Epithelial cell of prostate (primary cell): ENCODE measurements at places on chromosomes 2 and 18.

DNA sequence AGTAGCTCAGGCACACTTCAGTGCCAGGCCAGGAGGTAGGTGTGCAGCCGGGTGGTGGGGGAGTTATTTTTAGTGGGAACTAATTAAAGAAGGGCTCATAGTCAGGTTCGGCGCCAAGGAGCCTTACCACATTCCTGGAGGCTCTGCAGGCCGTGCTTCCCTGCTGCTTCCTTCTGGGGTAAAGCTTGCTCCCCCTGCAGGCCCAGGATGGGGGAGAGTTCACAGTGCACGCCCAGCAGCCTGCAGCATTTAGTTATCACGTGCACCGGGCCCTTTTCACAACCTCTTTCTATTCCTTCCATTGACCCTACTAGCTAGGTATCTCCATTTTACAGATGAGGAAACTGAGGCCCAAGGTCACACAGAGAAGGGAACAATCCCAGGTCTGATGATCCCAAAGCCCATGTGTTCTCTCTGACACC lies 2.5 kb downstream of the KCNF1 start:
- no peak for DNase-seq

DNA sequence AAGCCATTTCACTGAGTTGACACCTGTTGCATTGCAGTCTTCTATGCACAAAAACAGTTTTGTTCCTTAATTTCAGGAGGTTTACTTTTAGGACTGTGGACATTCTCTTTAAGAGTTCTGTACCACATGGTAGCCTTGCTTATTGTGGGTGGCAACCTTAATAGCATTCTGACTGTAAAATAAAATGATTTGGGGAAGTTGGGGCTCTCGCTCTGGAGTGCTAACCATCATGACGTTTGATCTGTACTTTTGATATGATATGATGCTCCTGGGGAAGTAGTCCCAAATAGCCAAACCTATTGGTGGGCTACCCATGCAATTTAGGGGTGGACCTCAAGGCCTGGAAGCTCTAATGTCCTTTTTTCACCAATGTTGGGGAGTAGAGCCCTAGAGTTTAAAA lies 3.4 kb downstream of the CTLA4 start:
- DNase-seq = no peak

GRCh38 chr2:131093696-131094462 lies 619 bp upstream of the FAM168B start:
- no peak for DNase-seq

GRCh38 chr2:169077674-169078240 lies 8.4 kb downstream of the DHRS9 start:
- DNase-seq = no peak

GRCh38 chr2:233082222-233082930 lies 22.2 kb downstream of the INPP5D start:
- DNase-seq = no peak

GRCh38 chr2:172938713-172939375 lies 136.8 kb upstream of the MAP3K20 start:
- no peak for DNase-seq

DNA sequence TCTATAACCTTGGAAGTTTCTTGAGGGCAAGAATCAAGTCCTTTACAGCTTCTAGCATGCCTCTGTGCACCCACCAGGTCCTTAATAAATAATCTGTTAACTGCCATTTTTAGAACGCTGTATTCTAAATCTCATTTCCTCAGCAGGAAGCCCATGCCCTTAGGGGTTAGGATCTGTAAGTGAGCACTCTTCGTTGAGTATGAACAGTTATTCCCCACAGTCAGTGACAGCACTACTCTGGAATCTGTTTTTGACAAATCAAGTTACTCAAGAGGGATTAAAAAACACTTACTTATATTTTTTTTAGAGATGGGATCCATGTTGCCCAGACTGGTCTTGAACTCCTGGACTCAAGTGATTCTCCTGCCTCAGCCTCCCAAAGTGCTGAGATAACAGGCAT lies 14.6 kb downstream of the PAIP2B start:
- no peak for DNase-seq

- DNase-seq = no peak
Measured at GRCh38 chr18:48929212-48929612, 21.6 kb downstream of the SMAD7 start.

GRCh38 chr18:10040287-10041011 lies 126.6 kb downstream of the VAPA start:
- DNase-seq = no peak

GRCh38 chr2:96530474-96531357 lies 5.8 kb upstream of the ARID5A start:
- no peak for DNase-seq

DNA sequence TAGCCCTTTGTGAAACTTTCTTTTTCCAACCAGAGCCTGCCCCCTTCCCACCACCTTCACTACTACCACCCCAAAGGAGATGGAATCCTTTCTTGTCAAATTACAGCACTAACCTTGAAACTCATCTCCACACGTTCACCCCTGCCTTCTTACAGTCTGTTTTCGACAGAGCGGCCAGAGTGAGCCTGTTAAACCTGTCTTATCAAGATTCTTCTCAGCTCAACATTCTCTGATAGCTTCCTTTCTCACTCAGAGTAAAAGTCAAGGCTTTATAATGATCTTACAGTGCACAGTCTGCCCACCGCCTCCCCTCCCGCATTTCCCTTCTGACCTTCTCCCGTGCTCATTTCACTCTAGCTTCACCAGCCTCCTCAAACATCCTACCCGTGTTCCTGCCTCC lies 56.0 kb downstream of the ARHGAP25 start:
- no peak for DNase-seq

GRCh38 chr18:26943906-26944305 lies 78.4 kb upstream of the AQP4 start:
- no peak for DNase-seq

GRCh38 chr2:71697106-71698004 lies 244.0 kb downstream of the DYSF start:
- DNase-seq = no peak

DNA sequence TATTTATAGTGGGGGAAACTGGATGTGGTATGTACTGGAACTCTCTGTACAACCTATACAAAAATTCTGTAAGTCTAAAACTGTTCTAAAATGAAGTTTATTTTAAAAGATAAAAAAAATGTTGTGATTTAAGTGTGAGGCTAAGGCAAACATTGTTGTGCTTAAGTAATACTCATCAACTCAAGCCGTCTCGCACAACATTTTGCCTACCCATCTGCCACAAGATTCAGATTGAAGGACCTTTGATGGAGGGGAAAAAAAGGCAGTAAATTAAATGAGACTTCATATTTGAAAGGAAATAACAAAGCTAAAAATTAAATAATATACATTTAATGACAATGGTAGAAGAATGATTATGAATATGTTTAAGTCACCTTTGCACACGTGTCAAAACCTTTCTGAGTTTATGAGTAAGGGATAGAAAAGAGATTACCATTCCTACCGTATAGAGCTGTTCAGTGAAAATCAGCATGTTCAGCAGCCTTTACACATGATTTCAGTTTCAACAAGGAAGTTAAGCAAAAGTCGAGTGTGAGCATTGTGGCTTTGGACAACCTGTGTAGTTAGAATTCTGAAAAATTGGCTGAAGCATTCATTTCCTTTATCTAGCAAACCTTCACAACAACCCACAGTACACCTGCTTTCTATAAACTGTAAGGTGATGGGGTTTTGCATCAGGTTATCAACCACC lies 499.3 kb downstream of the IRS1 start:
- no peak for DNase-seq

GRCh38 chr18:36179562-36180355 lies 7.5 kb upstream of the MOCOS start:
- no peak for DNase-seq

DNA sequence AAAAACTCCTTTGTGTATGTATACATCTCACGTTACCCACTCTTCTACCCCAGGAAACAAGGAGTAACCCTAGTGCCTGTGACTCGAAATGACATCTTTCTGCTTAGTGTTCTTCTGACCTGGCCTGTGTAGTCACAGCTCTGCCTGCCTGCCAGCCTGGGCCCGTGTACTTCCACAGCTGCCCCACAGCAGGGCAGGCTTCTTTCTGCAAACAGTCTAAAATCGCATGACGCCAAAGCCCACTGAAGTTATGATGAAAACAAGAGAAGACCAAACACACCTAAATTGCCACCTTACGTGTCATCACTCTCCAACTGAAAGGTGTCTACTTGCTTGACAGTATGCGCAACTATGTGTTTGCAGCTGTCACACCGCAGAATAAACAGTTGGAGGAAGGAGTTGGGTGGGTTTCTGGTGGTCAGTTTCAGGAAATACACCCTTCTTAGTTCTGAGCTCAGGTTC lies 1.5 kb downstream of the GAREM1 start:
- no peak for DNase-seq

DNA sequence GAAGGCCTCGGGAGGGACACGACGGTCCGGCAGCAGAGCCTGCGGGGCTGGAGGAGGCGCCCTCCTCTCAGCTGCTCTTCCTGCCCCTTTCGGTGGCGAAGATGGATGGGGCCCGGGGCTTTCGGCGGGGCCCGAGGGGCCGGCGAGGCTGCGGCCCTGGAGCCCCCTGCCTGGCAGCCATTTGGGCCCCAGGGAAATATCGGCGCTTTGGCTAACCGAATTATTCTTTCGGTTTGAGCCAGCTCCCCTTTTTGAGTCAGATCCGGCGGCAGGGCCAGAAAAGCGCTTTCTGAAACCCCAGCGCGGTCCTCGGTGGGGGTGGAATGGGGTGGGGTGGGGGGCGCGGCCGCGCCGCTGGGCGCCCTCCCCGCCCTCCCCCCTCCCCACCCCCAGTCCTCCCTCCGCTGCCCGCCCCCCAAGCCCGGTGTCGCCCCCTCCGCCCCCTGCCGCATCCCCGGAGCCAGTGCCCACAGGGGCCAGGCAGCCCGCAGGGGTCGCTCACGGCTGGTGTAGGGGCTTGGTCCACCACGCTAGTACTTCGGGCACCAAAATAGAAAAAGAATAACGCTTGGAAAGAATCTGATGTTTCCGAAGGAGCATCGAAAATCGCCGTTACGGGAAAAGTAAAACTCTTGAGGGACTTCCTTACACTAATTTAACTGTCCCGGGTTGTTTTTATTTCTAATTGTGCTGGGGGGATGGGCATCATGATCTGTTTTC lies 9.1 kb upstream of the ARID5A start:
- DNase-seq = no peak

- no peak for DNase-seq
Measured at GRCh38 chr2:190805843-190806242, 74.8 kb upstream of the GLS start.

- DNase-seq = peak; percentile 94
Measured at GRCh38 chr2:186575302-186575701, 14.6 kb upstream of the ITGAV start.

- DNase-seq = no peak
Measured at GRCh38 chr2:49224426-49225010, 70.2 kb upstream of the FSHR start.

DNA sequence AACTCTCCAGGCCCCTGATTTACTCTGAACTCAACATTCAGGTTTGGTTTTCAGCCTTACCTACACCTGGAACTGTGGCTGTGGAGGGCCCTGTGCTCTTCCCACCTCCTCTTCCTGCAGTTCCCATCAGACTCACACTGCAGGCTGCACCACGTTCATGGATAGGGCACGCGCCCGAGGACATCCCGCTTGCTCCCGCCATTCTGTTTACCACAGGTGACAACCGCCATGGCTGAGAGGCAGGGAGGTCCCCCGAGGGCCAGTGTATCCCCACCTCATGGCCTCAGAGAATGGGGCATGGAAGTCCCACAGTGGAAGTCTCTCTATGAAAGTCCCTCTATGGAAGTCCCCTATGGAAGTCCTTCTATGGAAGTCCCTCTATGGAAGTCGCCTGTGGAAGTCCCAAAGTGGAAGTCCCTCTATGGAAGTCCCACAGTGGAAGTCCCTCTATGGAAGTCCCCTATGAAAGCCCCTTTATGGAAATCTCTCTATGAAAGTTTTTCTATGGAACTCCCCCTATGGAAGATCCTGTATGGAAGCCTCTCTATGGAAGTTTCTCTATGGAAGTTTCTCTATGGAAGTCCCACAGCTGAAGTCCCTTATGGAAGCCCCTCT lies 358.4 kb upstream of the SALL3 start:
- DNase-seq = no peak

- no peak for DNase-seq
Measured at GRCh38 chr2:57204364-57204763, 842.2 kb upstream of the VRK2 start.

DNA sequence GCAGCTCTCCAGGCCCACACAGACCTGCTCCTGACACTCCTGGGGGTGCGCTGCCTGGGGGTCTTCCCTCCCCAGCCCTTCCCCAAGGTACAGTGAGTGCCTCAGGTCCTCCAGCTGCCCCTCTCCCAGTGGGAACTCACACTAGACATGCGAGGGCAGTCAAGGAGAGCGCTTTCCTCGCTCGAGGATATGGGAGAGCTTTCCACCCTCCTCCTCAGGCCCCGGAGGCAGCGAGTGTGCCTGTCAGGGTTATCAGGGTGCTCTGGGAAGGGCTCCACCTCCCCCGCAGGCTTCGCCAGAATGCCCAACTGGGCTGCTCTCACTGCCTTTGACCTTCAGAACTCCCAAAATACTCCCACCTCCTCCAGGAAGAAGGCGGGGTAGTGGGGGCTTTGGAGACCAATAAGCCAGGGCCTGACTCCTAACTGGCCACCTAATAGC lies 85.7 kb upstream of the LAPTM4A start:
- no peak for DNase-seq

DNA sequence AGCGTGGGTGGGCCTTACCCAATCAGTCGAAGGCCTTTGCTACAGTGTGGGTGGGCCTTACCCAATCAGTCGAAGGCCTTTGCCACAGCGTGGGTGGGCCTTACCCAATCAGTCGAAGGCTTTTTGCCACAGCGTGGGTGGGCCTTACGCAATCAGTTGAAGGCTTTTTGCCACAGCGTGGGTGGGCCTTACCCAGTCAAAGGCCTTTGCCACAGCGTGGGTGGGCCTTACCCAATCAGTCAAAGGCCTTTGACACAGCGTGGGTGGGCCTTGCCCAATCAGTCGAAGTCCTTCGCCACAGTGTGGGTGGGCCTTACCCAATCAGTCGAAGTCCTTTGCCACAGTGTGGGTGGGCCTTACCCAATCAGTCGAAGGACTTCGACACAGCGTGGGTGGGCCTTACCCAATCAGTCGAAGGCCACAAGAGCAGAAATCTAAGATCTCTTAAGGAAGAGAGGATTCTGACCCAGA lies 16.3 kb upstream of the GAL3ST2 start:
- DNase-seq = no peak

GRCh38 chr2:67459761-67460160 lies 62.6 kb downstream of the ETAA1 start:
- no peak for DNase-seq

DNA sequence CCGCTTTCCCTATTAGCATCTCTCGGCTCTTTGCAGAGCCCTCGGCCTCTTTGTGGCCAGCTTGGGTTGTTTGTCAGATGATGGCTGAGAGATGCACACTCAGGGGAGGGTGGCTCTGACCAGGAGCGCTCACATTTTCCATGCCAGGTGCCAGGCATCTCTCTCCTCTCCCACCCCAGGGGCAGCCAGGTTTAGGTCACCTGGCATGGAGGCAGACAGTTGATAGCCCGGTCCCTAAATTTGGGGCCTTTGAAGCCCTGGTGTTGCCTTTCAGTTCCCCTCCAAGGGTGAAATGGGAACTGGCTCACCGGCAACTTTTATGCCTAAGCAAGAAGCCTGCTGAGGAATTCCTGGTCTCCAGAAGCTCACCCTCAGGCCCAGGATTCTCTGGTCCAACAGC lies 19.1 kb downstream of the LBH start:
- no peak for DNase-seq
